Right lobe of liver (tissue), 6 donors: ENCODE measurements at places on chromosomes 5 and 9. TPM values are rescaled to one million over a fixed set of nuclear protein-coding genes. Genes with fewer than 3 reads are reported as not detected.

The ALG2 gene
- total RNA-seq: 26.8 TPM

The ECSCR gene
- total RNA-seq: 2.5 TPM

The CHSY3 gene
- 1.4 TPM for total RNA-seq

The MYOZ3 gene
- total RNA-seq: not detected

The ADRA1B gene
- total RNA-seq: 13.5 TPM

GRCh38 chr5:133779828-133780475, 167.6 kb upstream of the FSTL4 start:
- no peaks in the 10 kb centered on the region for H3K36me3 ChIP-seq
- no peaks in the 10 kb centered on the region for H3K27me3 ChIP-seq
- H3K4me1 ChIP-seq: no peaks in the 10 kb centered on the region
- H3K27ac ChIP-seq: no peak overlapping the region

GRCh38 chr5:35813521-35813920, 43.2 kb upstream of the IL7R start:
- H3K4me3 ChIP-seq: no peak overlapping the region
- DNase-seq: no peak

- no peaks in the 10 kb centered on the region for H3K27me3 ChIP-seq
- H3K27ac ChIP-seq: no peak overlapping the region
- H3K4me1 ChIP-seq: no peaks in the 10 kb centered on the region
- no peaks in the 10 kb centered on the region for H3K36me3 ChIP-seq
- DNase-seq: no peak
Observed at GRCh38 chr9:21708856-21709255, 93.6 kb upstream of the MTAP start.

DNA sequence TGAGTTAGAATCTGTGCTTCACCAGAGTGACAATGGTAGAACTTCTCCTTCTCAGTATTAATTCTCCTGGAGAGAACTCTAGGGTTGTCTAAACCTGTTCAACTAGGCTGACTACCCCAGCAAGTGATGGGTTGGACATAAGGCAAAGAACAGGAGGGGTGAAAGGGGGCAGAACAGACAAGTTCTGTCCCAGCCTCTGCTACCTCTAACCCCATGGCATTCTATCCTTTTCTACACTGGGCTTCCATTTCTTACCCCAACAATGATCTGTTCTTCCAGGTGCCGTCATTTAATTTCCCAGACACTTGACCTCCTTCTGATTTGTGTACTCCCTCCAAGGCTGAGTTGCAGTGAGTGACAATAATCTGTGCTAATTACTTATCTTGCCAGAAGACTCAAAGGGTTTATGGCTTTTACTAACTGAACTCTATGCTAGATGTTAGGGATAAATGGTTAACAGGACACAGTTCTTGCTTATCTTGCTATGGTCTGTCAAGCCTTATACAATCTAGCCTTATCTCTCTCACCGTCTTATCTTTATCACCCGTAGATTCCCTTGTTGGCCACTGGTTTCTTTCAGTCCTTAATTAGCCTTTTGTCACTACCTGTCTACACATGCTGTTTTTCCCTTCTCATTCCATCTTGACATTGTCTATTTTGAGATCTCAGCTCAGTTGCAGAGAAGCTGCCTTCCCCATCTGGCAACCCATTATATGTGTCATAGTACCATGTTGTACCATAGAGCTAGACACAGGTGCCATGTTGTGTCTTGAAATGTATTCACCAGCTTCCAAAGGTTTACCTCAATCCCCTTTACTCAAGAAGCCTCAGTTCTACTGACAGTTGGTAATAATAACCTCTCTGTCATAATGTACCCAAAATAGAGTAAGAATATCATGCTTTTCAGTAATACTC, 10.0 kb upstream of the MATR3 start:
- H3K4me1 ChIP-seq: no peaks in the 10 kb centered on the region
- no peak overlapping the region for H3K27ac ChIP-seq
- H3K27me3 ChIP-seq: no peaks in the 10 kb centered on the region
- DNase-seq: no peak
- no peak overlapping the region for H3K4me3 ChIP-seq

GRCh38 chr9:95092262-95093072, 225.0 kb downstream of the FANCC start:
- no peak overlapping the region for H3K4me3 ChIP-seq
- no peak for DNase-seq

- no peaks in the 10 kb centered on the region for H3K36me3 ChIP-seq
- no peaks in the 10 kb centered on the region for H3K27me3 ChIP-seq
- no peak for DNase-seq
- H3K4me1 ChIP-seq: no peaks in the 10 kb centered on the region
- H3K4me3 ChIP-seq: no peak overlapping the region
- no peak overlapping the region for H3K27ac ChIP-seq
Observed at GRCh38 chr5:24621792-24622191, 23.0 kb downstream of the CDH10 start.

- H3K4me3 ChIP-seq: peak overlapping the region; percentile 46
- no peaks in the 10 kb centered on the region for H3K4me1 ChIP-seq
Observed at GRCh38 chr9:133238272-133238850, 29.3 kb upstream of the OBP2B start.

DNA sequence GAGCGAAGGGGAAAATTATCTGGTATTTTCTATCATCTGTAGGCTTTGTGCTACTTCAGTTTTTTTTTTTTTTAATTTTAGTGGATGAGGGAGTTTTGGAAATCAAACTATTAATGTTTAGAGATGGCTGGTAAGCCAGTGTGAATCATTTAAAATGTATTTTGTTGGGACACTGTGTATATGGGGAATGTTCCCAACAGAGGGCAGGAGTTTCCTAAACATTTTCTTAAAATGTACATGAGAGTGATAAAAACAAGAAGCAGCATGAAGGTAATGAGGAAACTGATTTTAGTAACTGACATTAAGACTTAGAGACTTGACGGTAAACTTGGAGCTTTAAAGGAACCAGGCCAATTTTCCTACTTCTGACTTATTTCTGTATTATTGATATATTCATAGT, 68.2 kb upstream of the ITGA2 start:
- H3K4me3 ChIP-seq: no peak overlapping the region
- H3K4me1 ChIP-seq: no peaks in the 10 kb centered on the region
- no peak for DNase-seq
- H3K27ac ChIP-seq: no peak overlapping the region
- no peaks in the 10 kb centered on the region for H3K36me3 ChIP-seq

- H3K4me1 ChIP-seq: no peaks in the 10 kb centered on the region
- no peaks in the 10 kb centered on the region for H3K27me3 ChIP-seq
- no peak overlapping the region for H3K4me3 ChIP-seq
Observed at GRCh38 chr5:35081134-35081533, 33.4 kb upstream of the AGXT2 start.

DNA sequence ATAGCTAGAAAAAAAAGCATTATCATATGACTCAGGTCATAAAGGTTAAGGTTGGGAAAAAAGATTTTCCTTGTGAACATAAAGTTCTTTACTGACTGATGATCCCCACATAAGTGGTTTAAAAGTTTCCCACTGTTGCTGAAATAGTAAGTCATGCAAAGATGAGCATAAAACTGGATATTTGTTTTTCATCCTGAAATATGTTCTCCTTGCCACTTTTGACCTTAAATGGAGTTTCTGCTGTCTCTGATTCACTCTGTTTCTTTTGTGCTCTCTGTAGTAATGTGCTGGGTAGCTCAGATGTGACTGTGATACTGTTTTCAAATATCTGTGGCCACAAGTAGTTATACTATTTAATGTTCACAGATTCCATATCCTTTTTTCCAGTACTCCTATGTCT, 162.5 kb upstream of the GAS1 start:
- H3K4me3 ChIP-seq: no peak overlapping the region
- no peak overlapping the region for H3K27ac ChIP-seq
- no peaks in the 10 kb centered on the region for H3K36me3 ChIP-seq
- H3K4me1 ChIP-seq: no peaks in the 10 kb centered on the region
- DNase-seq: no peak

GRCh38 chr9:111559000-111559610, 34.1 kb downstream of the ZNF483 start:
- peak; percentile 43 for DNase-seq
- no peak overlapping the region for H3K4me3 ChIP-seq
- H3K36me3 ChIP-seq: peaks cover 16% of the 10 kb centered on the region
- no peaks in the 10 kb centered on the region for H3K4me1 ChIP-seq
- H3K27me3 ChIP-seq: no peaks in the 10 kb centered on the region
- no peak overlapping the region for H3K27ac ChIP-seq

DNA sequence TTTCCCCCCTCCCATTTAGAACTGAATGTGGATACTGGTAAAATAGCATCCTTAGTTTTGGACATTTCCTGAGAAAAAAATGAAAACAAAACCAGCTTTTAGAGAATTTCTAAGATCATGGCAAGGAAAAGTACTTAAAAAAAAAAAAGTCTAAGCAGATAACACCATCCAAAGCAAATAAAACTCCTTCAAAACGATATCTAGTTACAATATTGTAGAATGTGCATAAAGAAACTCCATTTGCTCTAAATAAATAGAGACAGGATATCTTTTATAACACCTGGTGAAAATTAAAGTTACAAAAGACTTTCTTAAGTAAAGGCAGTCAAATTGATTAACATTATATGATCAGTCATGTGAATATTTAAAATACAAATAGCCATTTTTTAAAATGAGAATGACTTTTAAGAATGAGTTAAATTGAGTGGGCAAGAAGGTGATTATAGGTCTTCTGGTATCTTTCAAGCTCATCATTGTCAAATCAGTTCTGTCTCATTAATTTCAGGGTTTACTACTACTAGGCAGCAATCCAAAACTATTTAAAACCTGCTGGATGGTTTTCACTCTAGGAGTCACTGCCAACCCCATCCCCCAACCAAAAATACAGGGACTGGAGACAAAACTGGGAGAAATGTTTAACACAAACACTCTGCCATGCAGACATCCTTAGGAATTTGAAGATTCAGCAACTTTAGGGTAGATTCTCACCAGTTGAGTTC, 382.6 kb downstream of the ADGRV1 start:
- H3K4me3 ChIP-seq: no peak overlapping the region
- no peaks in the 10 kb centered on the region for H3K27me3 ChIP-seq
- H3K4me1 ChIP-seq: peaks cover 4% of the 10 kb centered on the region

- no peaks in the 10 kb centered on the region for H3K4me1 ChIP-seq
- H3K27me3 ChIP-seq: no peaks in the 10 kb centered on the region
- H3K4me3 ChIP-seq: no peak overlapping the region
Observed at GRCh38 chr9:4638968-4639367, 23.1 kb upstream of the PLPP6 start.

GRCh38 chr9:115466756-115467155, 348.8 kb upstream of the TNC start:
- H3K27me3 ChIP-seq: no peaks in the 10 kb centered on the region
- H3K27ac ChIP-seq: no peak overlapping the region
- H3K4me1 ChIP-seq: no peaks in the 10 kb centered on the region

DNA sequence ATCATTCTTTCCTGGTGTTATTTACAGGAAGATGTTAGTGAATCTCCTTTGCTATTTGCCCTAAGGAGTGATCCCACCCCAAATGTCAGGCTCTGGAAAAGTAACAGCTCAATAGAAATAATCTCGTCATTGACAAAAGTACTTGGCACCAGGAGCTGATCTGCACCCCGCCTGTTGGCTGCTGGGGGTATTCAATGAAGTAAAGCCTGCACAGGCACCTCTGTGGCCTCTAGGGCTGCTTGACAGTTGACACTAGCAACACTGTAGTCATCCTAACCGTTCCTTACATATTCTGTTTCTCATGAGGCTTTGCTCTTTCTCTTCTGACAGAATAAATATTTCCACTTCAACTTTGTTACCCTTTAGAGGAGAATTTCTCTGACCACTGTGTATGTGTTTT, 103.4 kb downstream of the DOCK2 start:
- no peaks in the 10 kb centered on the region for H3K4me1 ChIP-seq
- H3K27me3 ChIP-seq: no peaks in the 10 kb centered on the region
- no peak overlapping the region for H3K27ac ChIP-seq
- H3K4me3 ChIP-seq: no peak overlapping the region
- no peak for DNase-seq

- H3K4me1 ChIP-seq: no peaks in the 10 kb centered on the region
- H3K27ac ChIP-seq: no peak overlapping the region
- no peak for DNase-seq
- H3K27me3 ChIP-seq: no peaks in the 10 kb centered on the region
Observed at GRCh38 chr9:135309763-135310125, 169.8 kb upstream of the PPP1R26 start.

- no peak for DNase-seq
- H3K27me3 ChIP-seq: no peaks in the 10 kb centered on the region
- no peak overlapping the region for H3K4me3 ChIP-seq
- H3K36me3 ChIP-seq: no peaks in the 10 kb centered on the region
Observed at GRCh38 chr5:75260708-75261107, 24.0 kb upstream of the ANKRD31 start.

- H3K27ac ChIP-seq: no peak overlapping the region
- no peaks in the 10 kb centered on the region for H3K27me3 ChIP-seq
- no peak for DNase-seq
Observed at GRCh38 chr9:128903871-128904620, 16.7 kb upstream of the PHYHD1 start.

DNA sequence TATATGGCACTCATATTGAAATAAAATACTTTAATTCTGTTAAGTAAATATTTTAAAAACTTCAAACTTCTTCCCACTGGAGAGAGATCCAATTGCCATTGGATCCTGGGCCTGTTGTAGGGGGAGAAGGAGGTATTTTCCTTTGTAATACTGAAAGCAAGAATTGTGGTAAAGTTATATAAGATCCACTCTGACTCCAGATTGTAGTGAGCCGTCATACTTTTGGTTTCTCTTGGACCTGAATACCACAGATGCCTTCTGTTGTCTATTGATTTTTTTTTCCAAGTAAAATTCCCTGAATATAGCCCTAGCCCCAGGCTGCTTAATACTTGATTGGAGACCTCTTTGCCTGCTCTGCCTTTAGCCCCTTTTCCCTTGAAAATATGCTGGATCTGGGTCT, 86.9 kb downstream of the ATG10 start:
- H3K27me3 ChIP-seq: no peaks in the 10 kb centered on the region
- H3K4me3 ChIP-seq: no peak overlapping the region
- H3K36me3 ChIP-seq: no peaks in the 10 kb centered on the region
- no peaks in the 10 kb centered on the region for H3K4me1 ChIP-seq
- no peak overlapping the region for H3K27ac ChIP-seq
- no peak for DNase-seq

DNA sequence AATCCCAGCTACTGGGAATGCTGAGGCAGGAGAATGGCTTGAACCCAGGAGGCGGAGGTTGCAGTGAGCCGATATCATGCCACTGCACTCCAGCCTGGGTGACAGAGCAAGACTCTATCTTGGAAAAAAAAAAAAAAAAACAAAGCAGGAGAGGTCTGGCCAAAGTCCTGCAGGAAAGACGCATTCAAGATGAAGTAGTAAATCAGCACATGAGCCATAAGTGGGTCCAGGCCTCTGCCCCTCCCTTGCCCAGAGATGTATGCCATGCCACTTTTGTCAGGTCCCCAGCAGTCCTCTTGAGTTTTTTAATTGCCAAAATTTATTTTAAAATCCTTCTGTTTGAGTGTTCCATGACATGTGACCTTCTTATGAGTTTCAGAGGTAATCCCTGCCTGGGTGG, 8.5 kb upstream of the PHF19 start:
- H3K27ac ChIP-seq: no peak overlapping the region
- no peak overlapping the region for H3K4me3 ChIP-seq
- H3K4me1 ChIP-seq: no peaks in the 10 kb centered on the region
- H3K36me3 ChIP-seq: no peaks in the 10 kb centered on the region
- no peak for DNase-seq
- H3K27me3 ChIP-seq: no peaks in the 10 kb centered on the region
